ENCODE measurements at places on chromosomes 2 and 18.

GRCh38 chr2:82852787-82853186 is 1606.3 kb downstream of the SUCLG1 start:
- no peak for DNase-seq

DNA sequence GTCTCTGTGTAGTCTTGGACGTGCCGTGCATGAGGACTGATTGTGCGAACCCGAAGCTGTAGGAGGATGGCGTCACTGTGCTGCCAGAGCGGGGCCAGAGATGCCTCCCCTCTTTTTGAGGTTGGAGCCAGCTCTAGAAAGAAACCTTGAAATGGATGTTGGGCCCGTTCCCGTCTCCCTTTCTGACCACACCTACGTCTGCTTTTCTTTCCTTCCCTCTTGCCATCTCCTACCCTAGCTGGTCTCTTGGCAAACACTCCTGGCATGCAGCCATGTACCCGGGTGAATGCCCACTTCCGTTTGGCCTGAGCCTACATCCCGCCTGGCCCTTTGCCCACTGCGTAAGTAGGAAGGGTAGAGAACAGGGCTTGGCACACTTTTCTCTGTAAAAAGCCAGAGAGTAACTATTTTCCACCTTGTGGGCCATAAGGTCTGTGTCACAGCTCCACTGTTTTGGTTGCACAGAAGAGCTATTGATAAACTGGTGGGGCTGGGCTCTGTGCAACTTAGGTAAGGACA is 37.4 kb downstream of the SH3BP4 start:
- DNase-seq = no peak

DNA sequence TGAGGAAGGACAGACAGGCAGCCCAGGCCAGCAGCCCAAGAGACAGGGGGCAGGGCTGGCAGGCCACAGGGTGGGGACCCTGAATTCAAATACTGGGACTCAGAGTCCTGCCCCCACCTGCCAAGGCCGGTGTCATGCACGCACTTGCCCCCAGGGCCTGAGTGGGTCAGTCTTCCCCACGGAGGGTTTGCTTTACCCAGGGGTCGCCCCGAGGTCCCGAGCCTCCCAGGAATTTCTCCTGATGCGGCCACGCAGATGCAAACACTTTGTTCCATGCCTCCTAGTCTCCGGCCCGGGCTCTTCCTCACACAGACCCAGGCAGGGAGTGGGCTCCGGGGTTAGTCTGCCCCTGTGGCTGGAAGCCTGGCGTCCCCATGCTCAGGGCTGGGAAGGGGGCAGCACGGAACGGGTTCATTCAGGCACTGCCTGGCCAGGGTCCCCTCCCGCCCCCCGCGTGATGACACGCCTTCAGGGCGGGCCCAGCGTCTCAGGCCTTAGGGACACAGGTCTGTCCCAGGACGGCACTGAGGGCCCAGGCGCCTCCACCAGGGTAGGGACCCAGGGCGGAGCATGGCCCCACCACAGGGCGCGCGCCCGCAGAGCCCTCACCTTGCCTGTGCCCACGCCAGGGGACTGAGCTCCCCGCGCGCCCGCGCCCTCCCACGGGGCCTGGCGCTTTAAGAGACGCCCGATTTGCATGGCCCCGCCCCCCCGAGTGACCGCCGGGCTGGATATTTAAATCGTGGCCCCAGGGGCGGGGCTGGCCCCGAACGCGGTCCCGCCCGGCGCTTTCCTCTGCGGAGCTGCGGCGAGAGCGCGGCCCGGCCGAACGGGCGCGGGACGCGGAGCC is at the start of gene SNED1:
Gene SNED1, plus strand, starts transcription at position 763 of the 850 bp plus-strand sequence. CDS start 220 bp downstream, outside the sequence.
- no peak for DNase-seq

DNA sequence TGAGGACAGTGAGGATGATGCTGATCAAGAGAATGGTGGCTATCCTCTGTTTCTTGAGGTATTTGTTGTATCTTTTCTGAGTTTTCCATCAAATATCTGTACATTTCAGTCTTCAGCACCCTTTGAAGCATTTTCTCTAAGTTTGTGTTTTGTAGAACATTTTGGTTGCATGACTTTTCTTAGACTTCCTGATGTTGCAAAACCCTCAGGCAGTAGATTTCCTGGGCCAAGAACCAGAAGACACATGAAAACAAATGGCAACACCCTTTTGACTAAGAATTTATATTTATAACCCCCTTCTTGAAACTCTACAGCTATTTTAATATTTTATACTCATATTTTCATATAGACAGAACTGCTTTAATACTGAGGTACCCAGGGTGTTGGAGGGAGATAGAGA is 16.2 kb downstream of the HNMT start:
- no peak for DNase-seq

- DNase-seq = no peak
Measured at GRCh38 chr2:231334981-231335380, 60.5 kb upstream of the B3GNT7 start.

DNA sequence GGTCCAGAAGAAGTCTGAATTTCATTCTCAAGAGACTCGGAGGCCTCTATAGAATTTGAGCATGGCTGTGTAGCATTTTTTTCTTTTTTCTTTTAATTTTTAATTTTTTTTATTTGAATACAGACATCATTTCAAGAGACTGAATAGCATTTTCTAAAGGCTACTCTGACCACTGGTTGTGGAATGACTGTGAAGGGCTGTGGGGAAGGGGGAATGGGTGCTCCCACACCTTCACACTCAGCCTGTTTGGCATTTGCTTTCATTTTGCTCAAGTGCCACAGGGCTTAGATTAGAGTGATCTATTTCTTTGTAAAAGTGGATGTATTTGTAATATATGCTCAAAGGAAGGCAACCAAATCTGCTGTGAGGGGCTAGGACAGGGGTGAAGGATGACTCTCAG is 142.0 kb upstream of the SPOPL start:
- no peak for DNase-seq

DNA sequence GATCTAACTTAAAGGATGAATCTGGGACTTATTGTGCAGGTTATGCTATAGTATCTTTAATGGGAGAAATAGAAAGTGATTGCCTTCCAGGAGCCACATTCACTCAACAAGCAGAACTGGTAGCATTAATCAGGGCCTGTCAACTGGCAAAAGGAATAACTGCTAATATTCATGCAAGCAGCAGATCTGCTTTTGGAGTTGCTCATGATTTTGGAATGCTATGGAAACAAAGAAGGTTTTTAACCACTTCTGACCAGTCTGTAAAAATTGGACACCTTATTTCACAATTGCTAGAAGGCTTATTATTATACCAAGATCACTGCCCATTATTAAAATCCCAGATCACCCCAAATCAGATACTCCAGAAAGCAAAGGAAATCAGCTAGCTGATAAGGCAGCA is 200.4 kb downstream of the MREG start:
- DNase-seq = no peak

DNA sequence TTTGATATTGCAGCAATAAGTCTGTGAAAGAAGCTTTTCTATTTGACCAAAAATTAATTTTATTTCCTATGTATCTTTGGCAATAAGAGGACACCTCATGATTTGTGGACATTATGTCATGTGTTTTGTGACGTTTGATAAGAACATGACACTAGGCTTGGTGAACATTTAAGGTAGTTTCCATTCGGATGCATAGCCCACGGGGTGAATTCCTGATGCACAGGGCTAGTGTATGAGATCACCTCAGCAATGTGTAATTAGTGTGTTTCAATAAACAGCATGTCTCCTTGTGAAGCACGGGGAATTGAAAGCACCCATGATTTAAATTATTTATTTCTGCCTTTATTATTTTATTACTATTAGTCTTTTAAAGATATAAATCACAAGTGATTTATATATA is 146.1 kb upstream of the LINC00305 start:
- no peak for DNase-seq

DNA sequence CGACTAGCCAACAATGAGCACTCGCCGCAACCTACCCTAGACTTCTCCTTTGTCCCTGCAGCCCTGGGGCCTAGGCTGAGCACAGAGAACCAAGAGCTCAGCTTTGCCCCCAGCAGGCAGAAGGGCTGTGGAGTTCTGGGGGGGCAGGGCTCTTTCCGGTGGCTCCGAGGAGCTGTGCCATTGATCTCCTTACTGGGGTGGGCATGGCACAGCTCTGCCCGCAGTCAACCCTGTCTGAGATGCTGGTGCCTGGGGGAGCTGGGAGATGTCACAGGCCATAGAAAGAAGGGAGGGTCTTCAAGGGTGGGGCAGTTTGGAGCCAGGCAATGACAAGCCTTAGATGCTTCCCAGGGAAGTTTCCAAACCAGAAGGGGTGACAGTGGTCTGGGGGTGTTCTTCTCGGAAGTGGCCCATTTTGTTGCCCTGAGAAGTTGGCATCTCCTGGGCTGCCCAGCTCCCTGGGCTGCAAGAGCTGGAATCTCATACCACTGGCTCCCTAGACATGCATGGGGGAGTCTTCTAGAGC is 14.1 kb upstream of the GPR55 start:
- DNase-seq = no peak

GRCh38 chr2:221254299-221254698 is 317.8 kb downstream of the EPHA4 start:
- no peak for DNase-seq

DNA sequence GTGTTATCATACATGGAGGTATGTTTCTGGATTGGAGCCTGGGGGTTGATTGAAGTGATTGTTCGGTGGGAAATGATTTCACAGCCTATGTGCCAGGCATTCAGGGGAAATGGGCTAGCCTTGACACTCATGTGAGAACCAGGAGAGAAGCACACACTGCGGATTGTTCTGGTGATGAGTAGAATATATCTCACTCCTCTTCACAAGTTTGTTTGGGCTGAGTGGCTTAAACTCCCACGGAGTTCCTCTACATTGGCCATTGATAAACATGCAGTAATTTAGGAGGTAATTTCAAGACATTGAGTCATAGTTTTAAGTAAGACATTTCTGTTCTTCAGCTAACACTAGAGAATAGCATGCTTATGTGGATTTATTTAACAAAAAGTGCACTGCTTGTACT is 498.9 kb upstream of the NETO1 start:
- no peak for DNase-seq

DNA sequence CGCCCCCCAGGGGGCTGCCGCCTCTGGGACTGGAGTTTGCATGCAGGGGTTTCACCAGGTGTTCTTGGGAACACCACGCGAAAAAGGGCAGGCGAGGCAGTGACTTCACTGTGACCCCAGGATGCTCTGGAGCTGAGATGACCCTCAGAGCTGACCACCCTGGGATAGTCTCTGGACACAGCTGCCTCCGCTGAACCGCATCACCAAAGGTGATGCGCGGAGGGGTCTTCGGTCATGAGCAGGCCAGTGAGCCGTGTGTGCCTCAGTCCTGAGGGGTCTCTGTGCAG is 17.5 kb downstream of the GPR35 start:
- no peak for DNase-seq

DNA sequence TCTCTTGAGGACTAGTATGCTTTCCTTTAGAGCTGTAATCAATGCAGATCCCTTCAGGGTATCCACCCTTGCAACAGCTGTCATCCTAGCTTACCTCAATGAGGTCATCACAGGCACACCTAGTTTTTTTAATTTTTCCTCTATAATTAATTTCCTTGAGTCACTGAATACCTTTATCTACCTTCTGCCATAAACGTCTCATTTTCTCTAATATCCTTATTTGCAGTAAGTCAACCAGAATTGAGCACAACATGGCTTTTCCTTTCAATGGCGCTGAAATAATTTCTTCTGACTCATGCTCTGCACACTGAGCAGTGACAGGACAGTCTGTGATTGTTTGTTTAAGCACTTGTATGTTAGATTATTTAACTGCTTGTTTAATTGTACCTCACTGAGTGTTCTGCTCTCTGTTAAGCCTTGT is 49.4 kb downstream of the ETAA1 start:
- DNase-seq = no peak

DNA sequence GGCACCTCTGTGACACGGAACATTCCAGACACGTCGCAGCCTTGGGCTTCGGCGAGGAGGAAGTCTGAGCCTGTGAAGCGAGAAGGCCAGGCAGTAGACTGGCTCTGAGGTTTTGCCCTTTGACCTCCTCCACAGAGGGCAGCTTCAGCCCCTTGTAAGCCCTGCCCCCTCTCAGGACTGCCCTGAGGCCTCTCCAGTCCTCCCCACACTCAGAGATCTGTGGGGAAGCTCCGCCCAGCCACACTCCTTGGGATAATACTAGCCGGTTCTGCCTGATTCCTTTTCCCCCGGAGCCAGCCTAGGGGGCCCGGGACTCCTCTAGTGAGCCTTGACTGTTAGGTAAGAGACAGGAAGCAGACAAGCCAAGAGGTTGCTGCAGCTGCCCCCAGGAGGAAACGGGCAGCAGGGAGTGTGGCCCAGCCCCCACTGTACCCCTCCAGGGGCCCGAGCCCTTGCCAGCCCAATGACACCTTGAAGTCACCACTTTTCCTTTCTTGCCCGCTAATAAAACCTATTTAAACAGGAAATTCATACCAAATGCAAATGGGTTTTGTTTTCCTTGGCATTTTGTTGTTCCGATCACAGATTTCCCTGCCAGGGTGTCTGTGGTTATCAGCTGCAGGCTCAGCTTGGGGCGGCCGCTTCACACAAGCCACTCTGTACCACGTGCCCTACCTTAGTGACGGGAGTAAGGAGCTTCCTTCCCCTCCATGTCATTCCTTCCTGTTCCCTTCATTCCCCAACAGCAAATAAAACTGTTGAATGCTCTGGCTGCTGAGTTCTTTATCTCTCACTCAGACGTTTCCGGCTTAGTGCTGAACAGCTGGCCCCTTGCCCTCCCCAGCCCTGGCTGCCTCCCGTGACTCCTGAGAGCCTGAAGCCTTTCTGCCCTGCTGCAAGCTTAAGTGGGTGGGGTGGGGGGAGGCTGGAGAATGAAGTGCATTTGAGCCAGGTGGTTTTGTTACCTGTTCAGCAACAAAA is 124.7 kb downstream of the CABLES1 start:
- no peak for DNase-seq

- DNase-seq = no peak
Measured at GRCh38 chr2:180991820-180992219, 11.4 kb downstream of the UBE2E3 start.

DNA sequence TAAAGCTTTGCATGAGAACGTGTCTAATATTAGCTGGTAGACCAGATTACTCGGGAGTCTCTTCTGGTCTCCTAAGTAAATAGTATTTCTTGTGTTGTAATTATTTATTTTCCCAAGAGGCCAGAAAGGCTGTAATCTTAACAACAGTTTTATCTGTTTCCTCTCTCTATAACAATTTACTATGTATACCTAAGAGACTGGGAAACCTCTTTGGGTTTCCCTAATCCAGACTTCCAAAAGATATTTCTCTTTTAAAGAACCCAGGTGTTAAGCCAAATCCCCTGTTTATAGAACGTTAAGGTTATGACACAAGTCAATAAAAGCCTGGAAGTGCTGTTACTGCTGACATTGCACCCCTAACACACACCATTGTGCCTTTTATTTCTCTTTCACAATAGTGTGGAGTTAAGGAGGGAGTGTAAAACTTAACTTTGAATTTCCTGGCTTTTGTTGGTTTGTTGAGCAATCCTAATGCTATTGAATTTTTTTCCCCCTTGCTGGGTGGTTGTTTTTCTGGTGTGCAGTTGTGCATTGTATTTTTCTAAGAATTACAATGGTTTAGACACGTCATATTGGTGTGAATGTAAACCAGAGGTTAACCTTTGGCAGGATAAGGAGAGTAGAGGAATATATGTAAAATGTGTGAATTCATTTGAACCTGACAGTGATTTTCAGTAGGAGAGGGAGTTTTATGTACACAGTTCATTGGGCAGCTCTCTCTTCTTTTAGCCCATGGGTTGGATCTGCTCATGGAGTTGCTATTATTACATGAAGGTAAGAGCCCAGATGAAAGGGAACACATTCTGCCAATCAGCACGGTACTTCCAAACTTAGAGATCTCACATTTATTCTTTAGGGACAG is 192.8 kb downstream of the MTX2 start:
- no peak for DNase-seq

- DNase-seq = no peak
Measured at GRCh38 chr2:10826026-10826425, 13.4 kb upstream of the PDIA6 start.

All from stimulated activated CD4-positive, alpha-beta T cell treated with anti-CD3 and anti-CD28 coated beads, TNF-alpha, amount 100 ng/mL, for 24 hours (primary cell).